ENCODE measurements at places on chromosomes 12 and 14.

DNA sequence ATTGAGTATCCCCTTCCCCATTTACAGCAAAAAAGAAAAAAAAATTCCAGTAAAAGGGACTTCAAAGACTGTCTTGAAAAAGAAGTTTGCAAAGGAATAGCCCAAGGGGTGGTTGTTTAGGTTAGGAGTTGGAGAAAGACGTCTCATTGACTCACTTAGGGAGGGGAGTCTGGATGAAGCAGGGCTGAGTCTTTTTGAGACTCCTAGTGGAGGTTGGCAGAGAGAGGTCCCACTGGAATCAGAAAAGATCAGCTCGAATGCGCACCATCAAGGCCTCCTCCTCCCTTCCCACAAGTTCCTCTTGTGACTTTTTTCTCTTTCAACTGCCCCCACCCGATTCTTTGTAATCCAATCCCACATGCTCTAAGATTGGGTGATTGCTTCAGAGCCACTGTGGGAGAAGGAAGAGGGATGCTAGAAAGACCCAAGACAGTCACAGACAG is 1.9 kb downstream of the ARHGEF40 start:
- no peak for DNase-seq

- DNase-seq, result no peak
Observed at GRCh38 chr14:92654239-92654901, 94.1 kb downstream of the LGMN start.

GRCh38 chr12:93360688-93361087 is 17.0 kb upstream of the NUDT4 start:
- DNase-seq, result no peak

GRCh38 chr14:68576496-68577244 is 216.2 kb downstream of the ZFP36L1 start:
- no peak for DNase-seq

GRCh38 chr12:130431176-130431575 is 93.5 kb downstream of the PIWIL1 start:
- no peak for DNase-seq

- DNase-seq, result no peak
Observed at GRCh38 chr12:618605-619004, 44.6 kb downstream of the NINJ2 start.

- DNase-seq, result no peak
Observed at GRCh38 chr12:89663577-89664357, 44.9 kb downstream of the ATP2B1 start.

All from D721Med (cell line).